ENCODE measurements at places on chromosomes 6 and 20.

- no peak for DNase-seq
Observed at GRCh38 chr6:119727504-119728219, 378.1 kb upstream of the MAN1A1 start.

DNA sequence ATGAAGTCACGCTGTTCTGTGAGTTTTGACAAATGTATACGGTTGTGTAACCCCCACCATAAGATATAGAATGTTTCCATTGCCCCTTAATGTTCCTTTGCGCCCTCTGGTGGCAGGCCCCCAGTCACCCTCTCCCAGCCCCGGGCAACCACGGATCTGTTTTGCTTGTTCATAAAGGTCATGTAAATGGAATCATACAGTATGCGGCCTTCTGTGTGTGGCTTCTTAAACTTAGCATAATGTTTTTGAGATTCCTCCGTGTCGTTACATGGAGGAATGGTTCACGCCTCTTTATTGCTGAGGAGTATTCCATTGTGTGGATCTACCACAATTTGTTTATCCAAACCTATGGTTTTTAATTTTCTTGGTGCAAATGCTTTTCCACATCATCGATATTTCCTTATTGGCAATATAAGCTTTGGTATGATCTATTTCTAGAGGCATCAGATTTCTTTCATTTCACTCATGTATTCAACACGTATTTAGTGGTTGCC lies 28.4 kb downstream of the LYRM2 start:
- peak; percentile 65 for DNase-seq

- DNase-seq, result peak; percentile 28
Observed at GRCh38 chr20:41003143-41003935, 25.3 kb upstream of the TOP1 start.

GRCh38 chr6:159193923-159194322 lies 24.7 kb downstream of the FNDC1 start:
- no peak for DNase-seq

DNA sequence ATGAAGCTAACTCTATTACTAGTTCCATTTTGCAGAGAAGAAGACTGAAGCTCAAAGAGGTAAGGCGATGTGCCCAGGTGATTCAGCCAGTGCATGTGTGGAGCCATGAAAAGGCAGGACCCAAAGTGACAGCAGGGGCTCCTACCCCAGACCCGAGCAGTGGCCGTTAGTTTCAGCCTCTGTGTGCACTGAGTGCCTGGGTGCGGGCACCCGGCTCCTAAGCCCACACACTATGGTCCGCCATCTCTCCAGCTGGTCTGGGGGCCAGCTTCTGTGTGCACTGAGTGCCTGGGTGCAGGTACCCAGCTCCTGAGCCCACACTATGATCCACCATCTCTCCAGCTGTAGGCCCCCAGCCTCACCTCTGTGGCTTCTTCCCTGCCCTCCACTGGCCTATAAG lies 123.5 kb upstream of the CST7 start:
- no peak for DNase-seq

GRCh38 chr20:38726804-38727606 lies 2.7 kb downstream of the SLC32A1 start:
- DNase-seq, result peak; percentile 24

GRCh38 chr6:129648819-129649491 lies 61.0 kb downstream of the ARHGAP18 start:
- DNase-seq, result no peak

DNA sequence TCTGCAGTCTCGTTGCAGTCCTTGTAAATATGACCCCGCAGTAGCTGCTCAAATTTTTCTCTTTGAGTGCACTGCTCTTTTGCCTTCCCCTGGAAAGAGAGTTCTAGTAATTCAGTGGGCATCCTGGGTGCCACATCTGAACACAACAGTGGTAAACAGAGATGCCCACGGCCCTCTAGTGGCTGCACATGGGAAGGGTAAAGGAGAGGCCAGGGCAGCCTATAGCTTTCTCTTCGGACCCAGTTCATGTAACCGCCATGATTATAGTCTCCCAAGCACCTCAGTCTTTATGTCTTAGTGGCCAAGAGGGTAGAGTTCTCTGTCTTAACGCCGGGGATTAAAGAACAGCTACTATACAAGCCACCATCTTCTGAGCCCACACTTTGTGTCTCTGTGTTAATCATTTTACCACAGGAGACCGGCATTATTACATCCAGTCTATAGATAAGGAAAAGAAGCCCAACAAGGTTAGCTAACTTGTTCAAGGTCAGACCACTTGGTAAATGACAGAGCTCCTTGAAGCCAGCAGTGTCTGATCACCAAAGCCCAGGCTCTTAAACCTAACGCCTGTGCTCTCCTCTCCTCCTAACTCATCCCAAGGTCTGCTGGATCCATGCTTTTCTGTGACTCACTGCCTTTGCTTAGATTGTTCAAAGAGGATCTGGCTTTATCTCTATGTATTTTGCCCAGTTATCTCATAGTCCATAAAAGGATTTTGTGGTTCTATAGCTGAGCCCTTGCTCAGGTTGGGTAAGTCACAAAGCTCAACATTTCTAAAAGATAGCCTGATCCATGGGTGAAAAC lies 81.8 kb downstream of the ISM1 start:
- DNase-seq, result no peak

GRCh38 chr20:49433333-49433732 lies 49.1 kb downstream of the KCNB1 start:
- DNase-seq, result no peak

DNA sequence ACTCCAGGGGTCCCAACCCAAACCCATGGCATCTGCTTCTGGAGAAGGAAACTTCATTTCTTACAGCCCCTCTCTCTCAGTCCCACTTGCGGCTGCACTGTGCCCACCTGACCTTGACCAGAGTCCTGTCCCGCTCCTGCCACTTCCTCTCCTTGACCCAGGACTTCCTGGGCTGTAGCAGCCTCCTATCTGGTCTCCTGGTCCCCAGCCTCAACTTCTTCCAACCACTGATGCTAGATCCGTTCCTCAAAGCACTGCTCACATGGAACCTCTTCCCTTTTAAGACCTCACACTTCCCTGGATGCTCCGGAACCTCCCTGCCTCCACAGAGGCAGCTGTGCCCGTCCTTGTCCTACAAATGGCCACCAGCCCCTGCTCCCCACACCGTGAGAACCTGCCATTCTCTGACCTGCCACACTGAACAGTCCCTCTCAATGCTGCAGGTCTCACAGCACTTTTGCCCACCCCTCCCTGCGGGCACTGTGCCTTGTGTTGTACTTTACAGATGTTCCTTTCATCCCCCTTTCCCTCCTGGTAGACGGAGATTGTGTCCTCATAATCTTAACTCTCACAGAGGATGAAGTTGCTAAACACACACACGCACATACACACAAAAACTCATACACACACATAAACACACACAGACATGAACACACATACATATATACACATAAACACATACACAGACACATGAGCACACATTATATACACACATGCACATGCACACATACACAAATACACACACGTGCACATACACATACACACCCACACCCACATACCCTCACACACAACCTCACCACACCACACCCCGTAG lies 59.6 kb upstream of the NXT1 start:
- DNase-seq, result no peak

DNA sequence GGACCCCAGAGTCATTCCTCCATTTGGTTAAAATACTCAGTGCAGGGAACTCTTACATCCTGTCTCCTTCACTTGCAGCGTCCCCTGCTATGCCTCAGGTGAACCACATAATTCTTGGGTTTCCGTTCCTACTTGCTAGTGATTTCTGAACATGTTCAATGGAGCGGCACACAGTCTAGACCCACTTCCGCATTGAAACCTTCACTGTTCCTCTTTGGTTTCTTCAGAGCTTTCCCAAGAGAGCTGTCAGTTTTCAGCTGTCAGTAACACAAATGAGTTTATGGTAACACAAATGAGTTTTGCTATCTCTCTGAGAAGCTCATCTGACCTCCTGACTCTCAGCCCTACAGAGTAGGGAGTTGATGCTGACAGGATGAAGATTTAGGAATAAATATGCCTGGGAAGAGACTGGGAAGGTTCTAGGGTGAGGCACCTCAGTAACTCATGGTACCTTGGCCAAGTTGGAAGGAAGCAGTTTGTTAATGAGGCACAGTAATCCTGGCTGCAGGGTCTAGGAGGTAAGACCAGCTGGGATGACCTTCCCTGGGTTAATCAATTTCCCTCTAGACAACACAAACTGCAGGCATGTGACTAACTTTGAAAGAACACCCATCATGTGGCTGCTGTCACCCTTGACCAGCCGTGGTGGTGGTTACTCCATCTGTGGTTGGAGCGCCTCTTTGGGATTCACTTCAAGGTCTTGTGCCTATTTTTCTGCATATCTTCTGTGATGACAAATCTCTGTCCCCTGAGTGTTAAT lies 5.4 kb downstream of the SYS1 start:
- DNase-seq, result no peak

DNA sequence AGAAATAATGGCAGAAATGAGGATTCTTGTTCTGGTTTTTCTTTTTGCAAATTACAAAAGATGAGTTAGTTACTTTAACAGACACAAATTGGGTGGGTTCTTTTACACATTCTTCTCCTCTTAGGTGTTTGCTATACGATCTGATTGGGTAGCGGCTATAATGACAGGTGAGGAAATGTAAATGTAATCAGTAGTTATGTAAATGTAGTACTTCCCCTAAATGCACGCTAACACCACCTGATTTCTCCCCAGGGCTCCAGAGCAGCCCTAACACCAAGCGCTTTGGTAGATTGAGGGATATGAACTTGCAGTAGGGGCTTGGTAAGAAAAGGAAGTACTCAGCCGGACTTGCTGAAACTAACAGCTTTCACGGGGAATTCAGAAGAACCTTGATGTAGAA lies 499.4 kb upstream of the NOX3 start:
- no peak for DNase-seq

DNA sequence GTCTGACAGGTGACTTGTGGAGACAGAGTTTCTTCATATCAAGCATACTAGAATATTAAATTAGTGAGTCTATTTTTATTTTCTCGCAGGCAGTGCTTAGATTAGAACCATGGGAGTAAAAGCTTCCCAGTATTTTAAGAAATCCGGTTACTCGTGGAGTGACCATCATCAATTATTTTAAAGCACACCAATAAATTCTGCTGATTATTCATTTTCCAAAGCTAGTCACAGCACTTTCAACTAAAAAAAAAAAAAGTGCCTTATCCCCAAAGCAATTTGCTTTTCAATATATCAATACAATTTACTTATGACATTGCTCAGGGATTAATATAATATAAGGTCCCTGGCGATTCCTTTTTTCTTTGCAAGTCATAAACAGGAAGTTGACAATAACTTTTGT lies 26.3 kb upstream of the OLIG3 start:
- DNase-seq, result no peak

DNA sequence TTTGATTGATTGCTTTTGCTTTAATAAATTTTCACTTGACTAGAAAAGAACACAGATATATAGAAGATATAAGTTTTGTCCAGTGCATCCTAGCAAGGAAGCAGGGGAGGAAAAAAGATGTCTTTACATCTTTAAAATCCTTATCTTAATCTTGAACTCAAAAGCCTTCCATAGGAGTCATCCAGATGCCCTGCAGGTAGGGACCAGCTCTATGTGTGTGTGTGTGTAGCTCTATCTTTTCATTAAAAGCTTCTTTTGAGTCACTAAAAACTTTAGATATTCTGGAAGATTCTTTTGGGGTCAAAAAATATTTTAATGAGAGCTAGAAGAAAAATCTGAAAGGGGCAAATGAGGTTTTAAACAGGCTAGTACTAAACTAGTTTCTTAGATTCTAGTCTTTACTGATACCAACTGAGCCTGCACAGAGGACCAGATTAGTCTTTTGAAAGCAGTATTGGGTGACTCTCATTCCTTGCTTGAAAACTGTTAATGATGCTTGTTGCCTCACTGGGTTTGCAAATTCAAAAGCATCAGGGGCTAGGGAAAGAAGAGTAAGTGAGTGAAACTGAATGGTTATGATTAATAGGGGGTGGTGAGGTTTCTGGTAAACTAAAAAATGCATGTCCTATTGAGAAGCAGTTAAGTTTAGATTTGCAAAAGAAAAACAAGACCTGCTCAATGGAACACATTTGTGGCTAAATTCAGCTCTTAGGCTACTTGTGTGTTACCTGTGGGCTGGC lies 40.6 kb upstream of the JAG1 start:
- no peak for DNase-seq

DNA sequence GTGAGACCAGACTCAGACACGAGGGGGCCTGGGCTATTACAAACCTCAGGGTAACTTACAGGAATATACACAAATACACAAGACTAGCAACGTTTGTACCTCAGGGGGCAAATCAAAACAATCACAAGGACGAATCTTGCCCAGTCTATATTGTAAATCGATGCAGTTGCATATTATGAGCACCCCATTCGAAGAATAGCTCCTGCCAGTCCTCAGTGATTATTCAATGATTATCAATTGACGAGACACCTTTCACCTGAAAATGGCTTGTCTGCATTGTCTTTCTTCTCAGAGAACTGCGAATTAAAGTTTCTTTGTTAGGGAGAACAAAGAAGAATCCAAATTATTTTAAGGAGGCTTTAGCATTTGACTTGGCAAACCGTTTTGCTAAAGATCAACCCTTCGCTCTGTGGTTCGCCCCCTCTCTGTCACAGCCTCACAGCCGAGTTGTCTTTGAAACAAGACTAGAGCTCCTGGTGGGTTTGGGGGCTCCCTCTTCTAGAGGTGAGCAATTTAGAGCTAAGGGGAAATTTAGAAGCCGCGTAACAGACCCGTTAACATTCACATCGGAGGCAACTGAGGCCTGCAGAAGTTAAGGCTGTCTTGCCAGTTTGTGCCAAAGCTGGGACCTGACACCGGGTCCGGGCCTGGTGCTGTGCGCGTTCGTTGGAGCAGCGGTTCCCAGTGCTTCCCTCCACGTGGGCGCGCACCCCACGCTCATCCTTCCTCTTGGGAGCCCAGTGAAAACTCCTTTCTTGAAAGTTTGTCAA lies 24.9 kb upstream of the MAP3K7 start:
- DNase-seq, result no peak

- DNase-seq, result no peak
Observed at GRCh38 chr6:35170891-35171290, 29.8 kb upstream of the TCP11 start.

All from T-helper 17 cell (primary cell).